ENCODE measurements at places on chromosomes 11 and 22.

GRCh38 chr22:45533703-45534102 is 31.0 kb downstream of the FBLN1 start:
- DNase-seq, result no peak

DNA sequence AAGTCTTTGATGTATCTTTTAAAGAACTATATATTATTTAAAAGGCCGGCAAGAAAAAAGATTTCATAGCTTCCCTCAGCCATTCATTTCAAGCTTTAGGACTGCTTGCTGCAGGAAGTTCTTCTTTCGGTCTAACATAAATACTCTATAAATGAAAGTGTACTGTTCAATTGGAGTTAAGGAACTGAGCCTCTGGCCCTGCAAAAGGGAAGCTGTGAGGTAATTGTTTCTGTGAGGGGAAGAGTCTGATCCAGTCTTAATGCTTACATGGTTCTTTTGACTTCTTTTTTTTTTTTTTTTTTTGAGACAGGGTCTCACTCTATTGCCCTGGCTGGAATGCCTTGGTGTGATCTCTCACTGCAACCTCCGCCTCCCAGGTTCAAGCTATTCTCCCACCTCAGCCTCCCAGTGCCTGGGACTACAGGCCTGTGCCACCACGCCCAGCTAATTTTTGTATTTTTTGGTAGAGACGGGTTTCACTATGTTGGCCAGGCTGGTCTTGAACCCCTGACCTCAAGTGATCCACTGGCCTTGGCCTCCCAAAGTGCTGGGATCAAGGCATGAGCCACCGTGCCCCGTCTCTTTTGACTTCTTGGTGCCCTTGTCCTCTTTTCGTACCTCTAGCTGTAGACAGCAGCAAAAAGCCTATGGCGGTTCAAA is 4.7 kb upstream of the TRIM29 start:
- no peak for DNase-seq

DNA sequence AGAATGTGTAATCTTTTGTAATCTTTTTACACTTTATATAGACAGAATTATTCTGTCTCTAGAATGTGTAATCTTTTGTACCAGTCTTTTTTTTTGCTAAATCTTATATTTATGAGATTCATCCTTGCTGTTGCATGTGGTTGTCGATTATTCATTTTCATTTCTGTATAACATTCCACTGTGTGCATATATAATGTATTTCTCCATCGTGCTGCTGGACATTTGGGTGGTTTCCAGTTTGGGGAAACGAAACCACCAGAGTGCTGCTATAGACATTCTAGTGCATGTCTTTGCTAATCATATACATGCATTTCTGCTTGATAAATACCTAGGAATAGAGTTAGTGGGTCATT is 146.5 kb downstream of the GRIK4 start:
- DNase-seq, result no peak

DNA sequence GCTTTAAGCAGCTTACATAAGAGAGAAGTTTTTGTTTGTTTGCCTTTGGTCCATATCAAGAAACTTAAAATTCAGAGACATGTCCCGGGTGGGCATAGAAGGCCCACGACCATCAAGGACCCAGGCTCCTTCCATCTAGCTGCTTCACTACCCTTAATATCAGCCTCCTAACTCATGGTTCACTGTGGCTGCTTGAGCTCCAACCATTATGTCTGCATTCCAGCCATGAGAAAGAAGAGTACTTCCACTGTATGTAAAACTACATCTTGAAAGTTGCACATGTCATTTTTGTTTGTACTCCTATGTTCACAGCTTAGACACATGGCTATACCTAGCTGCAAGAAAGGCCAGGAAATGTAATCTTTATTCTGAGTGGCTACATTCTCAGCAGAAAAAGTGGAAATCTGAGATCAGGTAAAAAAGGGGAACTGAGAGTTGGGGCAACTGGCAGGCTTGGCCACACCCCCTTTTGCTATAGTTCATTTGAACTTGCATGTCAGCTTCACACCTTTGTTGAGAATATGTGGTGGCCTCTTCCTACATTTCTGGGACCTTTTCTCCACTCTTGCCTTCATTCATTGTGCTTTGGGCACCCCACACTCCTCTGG is 81.3 kb upstream of the TP53I11 start:
- no peak for DNase-seq

DNA sequence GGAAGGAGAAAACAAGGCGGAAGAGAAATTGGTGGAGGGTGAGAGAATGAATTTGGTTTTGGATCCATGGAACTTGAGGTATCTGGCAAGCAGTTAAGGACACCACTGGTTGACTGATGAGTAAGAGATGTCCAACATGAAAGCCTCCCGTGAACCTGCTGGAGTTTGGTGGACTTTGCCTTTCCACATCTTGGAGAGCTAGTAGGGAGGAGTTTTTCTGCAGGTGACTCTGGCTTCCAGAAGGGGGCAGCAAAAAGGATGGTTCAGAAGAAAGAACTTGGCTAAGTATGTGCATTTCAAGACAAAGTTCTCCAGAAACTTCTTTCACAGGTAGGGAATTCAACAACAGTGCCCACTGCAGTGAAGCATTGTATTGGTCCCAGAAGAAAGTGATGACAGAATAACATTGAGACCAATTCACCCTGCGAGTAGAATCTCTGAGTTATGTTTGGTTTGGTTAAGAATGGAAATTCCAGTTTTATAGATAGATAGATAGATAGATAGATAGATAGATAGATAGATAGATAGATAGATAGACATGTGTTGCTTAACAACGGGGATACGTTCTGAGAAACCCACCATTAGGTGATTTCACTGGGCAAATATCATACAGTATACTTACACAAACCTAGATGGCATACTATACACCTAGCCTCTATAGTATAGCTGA is 28.5 kb downstream of the DCDC1 start:
- DNase-seq, result peak; percentile 25

GRCh38 chr11:43555816-43556611 is 124.5 kb upstream of the HSD17B12 start:
- DNase-seq, result no peak

DNA sequence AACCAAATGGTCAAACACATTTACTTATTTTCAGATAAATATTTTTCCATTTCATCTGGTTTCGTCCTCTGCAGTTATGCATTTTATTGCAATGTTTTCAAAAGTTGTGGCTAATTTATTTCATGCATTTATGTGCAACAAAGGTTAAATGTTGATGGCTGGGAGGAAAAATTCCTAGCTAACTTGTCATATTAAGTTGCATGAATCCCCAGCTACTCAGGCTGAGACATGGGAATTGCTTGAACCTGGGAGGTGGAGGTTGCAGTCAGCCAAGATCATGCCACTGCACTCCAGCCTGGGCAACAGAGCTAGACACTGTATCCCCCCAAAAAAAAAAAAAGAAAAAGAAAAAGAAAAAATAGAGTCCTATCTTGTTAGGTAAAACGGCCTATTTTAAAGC is 1862.4 kb upstream of the RAG2 start:
- no peak for DNase-seq

- DNase-seq, result no peak
Measured at GRCh38 chr11:75105462-75105925, 8.8 kb upstream of the OR2AT4 start.

DNA sequence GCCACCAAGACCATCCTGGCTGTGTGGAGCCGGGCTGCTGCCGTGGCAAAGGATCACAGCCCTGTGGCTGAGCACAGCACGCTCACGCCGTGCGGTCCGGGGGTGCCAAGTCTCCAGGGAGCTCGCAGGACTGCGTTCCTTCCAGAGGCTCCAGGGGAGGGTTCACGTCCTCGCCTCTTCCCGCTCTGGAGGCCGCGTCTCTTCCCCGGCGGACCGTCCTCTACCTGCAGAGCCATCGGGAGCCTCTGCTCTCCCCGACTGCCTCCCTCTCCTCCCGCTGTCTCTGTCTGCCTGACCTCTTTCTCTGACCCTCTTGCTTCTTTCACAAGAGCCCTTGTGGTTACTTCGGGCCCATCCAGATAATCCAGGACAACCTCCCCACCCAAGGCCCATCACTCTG is 11.4 kb upstream of the MUC5AC start:
- DNase-seq, result no peak

GRCh38 chr22:39937906-39938305 is 22.3 kb upstream of the TMA7B start:
- DNase-seq, result no peak

GRCh38 chr11:76673176-76674142 is 2.9 kb upstream of the LRRC32 start:
- DNase-seq, result no peak

DNA sequence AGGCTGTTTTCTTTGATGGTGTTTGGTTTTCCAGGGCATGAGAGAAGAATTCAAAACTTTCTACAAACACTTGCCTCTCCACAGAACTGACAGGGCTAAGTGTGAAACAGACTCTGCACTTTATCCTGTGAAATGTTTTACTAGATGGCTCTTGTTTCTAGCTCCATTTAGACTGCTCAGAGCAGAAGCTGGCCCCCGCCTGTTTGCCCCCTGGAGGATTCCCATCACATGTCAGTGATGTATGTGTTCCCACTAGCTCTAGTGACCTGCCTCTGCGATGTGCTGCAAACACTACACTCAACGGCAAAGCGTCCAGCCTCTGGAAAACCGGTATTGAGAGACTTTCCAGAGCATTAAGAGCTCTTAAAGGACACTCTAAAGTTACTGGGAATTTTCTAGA is 41.4 kb upstream of the PCF11 start:
- DNase-seq, result no peak

DNA sequence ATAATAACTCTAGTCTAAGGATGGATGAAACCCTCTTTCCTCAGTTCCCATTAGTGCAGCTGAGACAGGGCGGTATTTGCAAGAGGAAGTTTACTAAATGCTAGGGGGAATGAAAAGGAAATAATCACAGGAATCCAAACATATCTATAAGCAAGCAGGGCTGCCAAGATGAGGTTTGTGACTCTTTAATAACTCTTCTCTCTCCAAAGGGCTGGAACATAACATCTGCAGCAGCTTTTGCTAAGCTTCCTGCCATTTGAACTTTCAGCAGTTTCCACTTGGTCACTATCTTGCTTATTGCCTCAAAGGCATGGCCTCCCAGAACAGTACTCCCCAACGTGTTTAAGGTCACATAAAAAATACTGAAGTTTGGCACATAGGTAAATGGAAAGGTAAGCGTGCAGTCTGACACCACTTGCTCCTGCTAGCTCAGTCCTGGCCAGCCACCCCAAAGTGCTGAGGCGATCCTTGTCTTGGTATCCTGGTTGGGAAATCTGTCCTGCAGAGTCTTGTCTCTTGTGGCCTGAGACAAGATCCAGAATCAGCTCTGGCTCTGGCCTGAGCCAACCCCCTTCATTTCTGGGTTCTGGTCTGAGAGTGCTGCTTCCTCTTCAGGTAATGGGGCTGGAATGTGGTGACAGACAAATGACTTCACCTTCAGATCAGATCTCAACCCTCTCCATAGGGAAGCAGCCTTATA is 81.8 kb downstream of the KCNC1 start:
- peak; percentile 34 for DNase-seq

DNA sequence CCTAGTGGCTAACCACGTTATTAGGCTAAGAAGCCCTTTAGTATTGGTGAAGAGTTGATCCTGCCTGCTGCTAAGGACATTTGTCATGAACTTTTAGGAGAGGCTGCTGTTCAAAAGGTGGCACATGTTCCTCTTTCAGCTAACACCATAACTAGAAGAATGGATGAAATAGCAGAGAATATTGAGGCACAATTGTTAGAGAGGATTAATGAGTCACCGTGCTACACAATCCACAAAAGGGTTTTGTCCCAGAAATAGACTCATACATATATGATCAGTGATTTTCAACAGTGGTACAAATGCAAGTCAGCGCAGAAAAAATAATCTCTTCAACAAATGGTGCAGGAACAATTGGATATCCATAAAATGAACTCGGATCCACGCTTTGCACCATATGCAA is 7.0 kb upstream of the MSANTD2 start:
- DNase-seq, result no peak

DNA sequence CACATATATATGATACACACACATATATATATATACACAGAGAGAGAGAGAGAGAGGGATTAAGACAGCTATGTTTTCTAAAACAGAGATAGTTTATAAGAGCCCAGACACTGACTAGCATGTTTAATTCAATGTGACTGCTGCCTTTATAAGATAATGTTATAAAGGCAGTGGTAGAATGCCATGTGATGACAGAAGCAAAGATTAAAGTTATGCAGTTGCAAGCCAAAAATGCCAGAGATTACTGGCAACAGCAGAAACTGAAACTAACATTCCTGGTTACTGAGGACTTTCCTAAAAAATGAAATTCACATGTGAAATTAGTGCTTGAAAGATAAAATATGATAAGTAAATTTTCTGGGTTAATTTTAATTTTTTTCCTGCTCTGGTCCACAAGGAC is 1888.9 kb downstream of the LRRC4C start:
- DNase-seq, result no peak

DNA sequence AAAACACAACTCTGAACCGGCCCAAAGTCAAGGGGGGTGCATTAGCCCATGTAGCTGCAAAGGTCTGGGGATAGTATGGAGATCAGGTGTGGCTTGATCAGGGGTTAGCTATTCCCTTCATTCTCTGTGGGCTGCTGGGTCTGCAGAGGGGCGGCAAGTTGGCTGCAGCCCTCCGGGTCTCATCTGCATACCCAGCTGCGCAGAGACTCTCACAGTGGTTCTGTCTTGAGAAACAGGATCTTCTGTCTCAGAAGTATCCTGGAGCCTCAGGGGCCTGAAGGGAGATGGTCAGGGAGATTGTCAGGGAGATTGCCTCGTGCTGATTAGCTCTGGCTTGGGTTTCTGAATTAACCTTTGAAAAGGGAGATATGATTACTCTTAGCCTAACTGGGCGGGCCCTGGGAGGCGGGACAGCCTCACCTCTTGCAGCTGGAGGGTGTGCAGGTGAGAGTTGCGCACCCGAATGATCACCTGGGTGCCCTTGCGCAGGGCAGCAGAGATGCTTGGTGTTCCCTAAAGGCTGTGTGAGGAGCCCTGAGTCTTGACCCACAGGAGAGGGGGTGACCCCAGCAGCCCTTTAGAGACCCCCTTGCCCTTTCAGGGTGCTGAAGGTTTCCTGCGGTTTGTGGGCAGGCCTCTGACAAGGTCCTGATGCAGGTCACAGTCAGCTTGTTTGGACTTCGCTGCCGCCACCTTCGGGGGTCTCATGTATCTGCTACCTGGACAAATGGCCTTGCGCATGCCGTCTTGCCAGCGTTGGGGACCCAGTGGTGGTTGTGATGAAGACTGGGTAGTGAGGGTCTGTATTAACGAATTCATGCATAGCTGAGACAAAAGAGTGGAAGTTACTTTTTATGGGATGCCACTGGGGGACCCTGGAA is 7.3 kb downstream of the ARHGAP8 start:
- DNase-seq, result no peak

DNA sequence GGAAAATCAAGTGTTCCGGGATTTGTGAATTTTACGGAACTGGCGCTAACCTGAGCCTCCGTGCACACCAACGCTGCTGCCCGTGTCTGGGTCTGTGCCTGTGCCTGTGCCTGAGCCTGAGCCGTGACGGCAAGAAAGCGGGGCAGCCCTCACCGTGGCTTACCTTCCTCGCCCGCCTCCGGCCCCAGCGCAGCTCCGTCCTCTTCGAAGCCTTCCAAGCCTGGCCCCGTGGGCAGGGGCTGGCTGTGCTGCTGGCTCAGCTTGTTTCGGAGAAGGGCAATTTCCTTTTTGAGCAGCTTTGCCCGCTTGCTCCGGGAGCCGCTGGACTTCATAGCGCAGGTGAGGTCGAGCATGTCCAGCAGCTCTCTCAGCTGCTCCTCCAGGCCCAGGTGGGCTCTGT is 33.8 kb downstream of the BRD1 start:
- no peak for DNase-seq

GRCh38 chr22:38645430-38645829 is 10.8 kb downstream of the FAM227A start:
- DNase-seq, result no peak

All from kidney tubule cell (primary cell).